ENCODE measurements at places on chromosomes 2 and 18.

- DNase-seq: peak; percentile 87
Observed at GRCh38 chr2:88230911-88231310, 60.8 kb downstream of the THNSL2 start.

DNA sequence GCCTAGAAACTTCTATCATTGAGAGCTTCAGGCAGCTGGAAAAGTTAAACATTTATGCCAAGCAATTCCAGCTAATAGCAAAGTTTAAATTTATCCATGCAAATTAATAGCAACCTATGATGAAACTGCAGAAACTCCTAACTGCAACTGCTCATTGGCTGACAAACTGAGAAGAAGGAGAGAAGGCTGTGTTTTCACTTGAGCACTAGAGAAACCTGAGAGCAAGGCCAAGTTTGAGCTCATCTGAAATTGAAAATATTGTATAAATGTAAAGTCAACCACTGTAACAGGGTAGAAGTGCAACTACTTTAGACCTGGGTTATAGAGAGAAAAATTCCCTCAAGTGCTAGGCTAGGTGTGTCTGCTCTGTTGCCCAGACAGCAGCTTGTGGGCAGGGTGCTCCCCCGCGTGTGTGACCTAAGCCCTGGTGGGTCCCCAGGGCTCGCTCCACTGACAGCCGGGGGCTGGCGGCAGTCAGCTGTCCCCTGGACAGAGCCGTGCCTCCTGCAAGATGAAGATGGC, 50.2 kb downstream of the CABYR start:
- DNase-seq: no peak

- peak; percentile 35 for DNase-seq
Observed at GRCh38 chr2:174339561-174340399, 5.0 kb downstream of the SP9 start.

- no peak for DNase-seq
Observed at GRCh38 chr2:38174131-38174530, 98.2 kb upstream of the CYP1B1 start.

DNA sequence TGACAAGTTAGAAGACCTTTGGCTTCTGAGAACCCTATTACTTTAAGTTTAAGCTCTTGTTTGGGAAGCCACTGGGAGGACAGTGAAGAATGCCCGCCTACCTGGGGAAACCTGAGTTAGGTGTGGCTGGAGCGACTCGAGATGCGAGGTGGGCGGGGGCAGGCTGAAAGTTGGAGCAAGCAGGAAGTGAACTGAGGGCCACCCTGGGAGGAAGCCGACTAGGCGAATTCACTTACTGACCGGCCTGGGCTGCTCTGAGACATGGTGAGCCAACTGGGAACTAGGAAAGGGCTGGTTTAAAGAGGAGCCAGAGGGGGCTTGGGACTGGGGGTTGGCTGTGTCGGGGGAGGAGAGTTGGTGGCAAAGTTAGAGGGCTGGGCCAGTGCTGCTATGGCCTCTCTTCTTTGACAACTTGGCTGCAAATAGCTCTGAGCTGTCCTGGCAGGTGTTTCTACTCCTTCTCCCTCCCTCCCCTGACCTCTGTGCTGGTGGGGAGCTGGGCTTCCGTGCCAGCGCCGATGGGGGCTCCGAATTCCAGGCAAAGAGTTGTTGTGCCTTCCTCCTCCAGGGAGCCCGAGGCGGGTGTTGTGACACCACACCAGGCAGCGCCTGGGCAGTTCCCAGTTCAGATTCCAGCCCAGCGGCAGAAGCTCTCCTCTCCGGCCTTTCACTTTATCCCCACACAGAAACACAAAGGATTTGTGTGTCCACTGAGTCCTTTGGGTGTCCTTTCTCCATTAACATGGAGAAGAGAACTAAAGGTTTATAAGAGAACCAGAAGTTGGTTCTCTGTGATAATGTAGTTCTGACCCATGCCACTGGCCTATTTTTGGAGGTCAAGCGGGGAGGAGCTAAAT, at the start of gene VAMP8:
VAMP8 (plus strand) TSS at position 201 of the 857 bp plus-strand sequence; CDS start at position 262, 61 bp downstream.
- peak; percentile 67 for DNase-seq

DNA sequence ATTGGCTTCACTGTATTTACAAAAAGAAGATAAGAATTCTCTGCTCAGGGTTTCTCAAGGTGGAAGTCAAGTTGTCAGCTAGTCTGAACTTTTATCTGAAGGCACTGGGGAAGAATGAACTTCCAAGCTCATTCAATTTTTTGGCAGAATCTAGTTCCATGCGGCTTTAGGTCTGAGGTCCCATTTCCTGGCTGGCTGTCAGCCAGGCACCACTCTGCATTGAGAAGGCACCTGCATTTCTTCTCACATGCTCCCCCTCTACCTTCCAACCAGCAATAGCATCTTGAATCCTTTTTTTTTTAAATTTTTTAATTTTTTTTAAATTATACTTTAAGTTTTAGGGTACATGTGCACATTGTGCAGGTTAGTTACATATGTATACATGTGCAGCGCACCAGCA, 46.2 kb upstream of the RPE start:
- DNase-seq: no peak

- DNase-seq: peak; percentile 54
Observed at GRCh38 chr2:3513026-3513810, 6.1 kb downstream of the ADI1 start.

- DNase-seq: peak; percentile 78
Observed at GRCh38 chr2:62014102-62014501, 108.6 kb downstream of the COMMD1 start.

GRCh38 chr18:48293954-48294898, 115.0 kb downstream of the ZBTB7C start:
- no peak for DNase-seq

GRCh38 chr18:69401226-69401971, 711 bp downstream of the DOK6 start:
- DNase-seq: no peak

DNA sequence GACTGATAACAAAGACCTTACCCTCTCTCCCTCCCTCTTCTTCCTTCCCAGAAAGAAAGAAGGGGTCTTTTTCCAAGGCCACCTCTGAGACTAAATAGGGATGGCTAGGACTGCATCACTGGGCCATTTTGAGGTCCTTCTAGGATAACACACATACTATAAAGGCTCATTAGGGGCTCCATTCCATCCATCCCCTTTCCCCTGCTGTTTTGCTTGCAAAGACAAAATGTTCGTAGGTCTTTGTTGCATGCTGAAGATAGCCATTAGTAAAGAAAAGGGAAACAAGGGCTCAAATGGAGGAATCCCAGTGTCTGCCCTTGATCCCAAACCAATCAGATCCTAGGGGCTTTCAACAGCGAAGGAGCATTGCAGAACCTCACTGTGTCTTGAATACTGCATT, 344.3 kb downstream of the CYP26B1 start:
- DNase-seq: no peak

DNA sequence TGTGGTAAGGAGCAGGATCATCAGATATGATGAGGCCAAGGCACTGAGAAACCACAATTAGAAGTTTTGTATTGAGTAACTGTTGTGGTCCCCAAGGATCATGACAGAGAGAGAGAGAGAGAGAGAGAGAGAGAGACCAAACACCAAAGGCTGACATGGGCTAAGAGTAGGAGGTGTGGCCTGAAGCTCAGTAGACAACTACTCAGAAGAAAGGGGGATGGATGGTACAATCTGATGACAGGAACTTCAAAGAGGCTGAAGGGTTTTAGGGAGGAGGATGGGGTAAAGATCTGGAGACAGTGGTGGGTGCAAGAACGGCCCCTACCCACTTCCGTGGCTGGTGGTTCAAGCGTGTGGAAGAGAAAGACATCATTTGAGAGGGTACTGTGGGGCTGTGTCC, 135.0 kb downstream of the DCDC2C start:
- no peak for DNase-seq

- DNase-seq: no peak
Observed at GRCh38 chr18:72160510-72161445, 383.4 kb downstream of the CBLN2 start.

DNA sequence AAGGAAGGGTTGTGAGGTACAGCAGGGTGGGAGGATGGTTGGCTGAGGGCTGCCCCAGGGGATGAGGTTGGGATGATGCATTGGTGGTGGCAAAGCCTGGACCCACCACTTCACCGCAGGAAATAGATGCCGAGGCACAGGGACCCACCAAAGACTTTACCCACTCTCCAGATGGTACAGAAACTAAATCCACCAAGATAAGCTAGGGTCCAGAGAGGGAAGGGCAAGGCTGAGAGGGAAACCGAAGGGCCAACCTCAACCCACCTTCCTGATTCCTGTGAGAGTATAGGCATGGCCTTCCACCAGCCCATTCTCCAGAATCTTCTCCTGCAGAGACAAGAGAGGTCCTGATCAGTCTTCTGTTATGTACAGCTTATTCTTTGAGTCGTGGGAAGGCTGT, 18.1 kb downstream of the CAPN14 start:
- no peak for DNase-seq

GRCh38 chr2:98601532-98602132, 6.7 kb downstream of the COA5 start:
- peak; percentile 71 for DNase-seq

DNA sequence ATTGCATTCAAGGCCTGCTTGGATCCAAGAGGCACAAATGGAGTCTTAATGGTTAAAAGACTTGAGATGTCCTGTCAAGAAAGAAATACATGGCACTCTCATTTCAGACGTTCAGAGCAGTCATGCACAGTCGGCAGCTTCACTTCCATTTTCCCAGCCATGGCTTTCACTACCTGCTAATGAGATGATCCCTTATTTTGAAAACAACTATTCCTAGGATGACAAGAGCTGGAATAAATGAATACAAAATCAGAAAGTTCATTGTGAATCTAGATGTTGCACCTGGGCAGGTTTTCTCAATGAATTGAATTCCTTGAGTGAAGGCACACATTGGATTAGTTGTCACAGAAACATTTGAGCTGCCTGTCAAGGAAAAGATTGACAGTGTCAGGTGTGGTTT, 25.7 kb downstream of the ABCG5 start:
- no peak for DNase-seq

- no peak for DNase-seq
Observed at GRCh38 chr2:72819501-72819900, 6.3 kb downstream of the EXOC6B start.

DNA sequence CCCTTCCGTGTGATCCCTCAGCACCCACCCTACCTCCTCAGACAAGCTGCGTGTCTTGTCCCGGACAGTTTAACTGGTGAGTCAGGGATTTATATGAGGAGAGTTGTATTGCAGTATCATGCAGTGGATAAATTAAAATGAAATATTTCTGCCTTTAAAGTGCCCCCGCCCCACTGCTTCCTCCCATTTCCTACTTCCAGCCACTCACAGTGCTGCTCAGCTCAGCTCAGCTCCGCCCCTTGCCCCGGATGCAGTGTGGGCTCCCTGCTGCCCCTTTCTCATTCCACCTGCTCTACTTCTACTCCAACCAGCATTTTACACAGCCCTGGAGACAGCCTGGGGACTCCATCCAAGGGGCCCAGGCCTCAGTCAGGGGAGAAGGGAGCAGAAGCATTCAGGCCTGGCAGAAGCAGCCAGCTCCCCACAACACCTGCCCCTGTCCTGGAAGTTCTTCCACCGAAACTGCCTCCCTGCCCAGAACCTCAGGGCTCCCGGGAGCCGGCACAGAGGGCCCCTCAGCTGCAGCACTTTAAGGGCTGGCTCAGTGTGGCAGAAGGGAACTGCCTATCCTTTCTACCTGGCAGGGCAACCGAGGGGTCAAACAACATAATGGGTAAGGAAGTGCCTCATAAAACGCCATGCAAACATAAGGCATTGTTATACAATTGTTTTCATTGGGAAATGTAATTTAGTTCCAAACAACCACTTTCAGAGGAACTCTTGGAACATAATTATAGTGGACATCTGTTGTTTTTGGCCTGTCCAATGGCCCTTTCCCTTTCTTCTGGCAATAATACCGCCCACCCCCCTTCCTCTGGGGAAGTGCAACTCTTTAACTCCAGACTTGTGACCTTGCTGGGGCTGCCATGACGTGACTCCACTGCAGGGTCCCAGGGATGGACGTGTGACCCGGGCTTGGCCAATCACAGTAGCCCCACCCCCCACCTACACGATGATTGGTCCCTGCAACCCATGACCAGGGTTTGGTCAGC, 102.3 kb downstream of the LIPG start:
- DNase-seq: no peak

- no peak for DNase-seq
Observed at GRCh38 chr2:230895536-230896345, 29.3 kb downstream of the GPR55 start.

DNA sequence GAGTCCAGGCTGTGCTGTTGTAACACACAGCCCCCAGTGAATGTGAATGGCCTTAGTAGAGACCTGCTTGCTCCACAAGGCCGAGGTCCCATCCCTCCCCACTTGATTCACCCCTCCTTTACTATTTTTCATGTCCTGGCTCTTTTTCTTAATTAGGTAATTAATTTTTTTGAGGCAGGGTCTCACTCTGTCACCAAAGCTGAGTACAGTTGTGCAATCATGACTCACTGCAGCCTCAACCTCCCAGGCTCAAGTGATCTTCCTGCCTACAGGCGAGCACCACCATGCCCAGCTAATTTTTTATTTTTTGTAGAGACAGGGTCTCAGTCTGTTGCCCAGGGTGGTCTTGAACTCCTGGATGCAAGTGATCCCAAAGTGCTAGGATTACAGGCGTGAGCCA, 19.3 kb downstream of the FBLN7 start:
- no peak for DNase-seq

DNA sequence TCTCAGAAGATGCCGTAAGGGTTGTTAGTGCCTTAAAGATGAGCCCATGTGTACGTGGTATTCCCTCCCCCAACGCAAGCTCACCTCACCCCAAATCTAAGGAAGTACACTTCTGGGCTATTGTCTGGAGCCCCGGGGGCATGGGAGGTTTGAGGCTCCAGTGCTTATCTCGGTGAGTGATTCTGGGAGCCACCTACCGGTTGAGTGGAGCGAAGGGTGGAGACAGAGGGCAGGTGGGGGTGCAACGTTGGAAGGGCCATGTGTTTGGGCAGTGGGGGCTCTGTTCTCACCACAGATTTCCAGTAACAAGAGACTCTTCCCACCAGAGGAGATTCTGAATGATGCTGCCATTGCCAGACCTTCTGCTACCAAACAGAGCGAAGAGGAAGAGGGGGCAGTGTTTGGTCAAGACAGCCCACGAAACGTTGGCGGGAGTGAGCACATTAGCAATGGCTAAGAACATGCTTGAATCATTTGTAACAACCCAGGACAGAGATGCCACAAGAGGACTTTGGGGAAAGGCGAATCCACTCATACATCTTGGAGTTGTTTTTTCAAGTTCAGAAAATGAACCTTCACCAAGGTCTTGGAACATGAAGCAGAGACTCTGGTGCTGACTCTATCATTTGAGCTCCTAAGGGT, 38.7 kb downstream of the TWIST2 start:
- DNase-seq: no peak

GRCh38 chr2:37551783-37552182, 119.7 kb downstream of the CDC42EP3 start:
- DNase-seq: no peak

Measured in Kasumi-1 (cell line).